ENCODE measurements at places on chromosomes 5 and 9. TPM values are rescaled to one million over a fixed set of nuclear protein-coding genes. Genes with fewer than 3 reads are reported as not detected.

The AJM1 gene
- 0.86 TPM for total RNA-seq

The SEMA5A gene
- total RNA-seq: 8.9 TPM

The ZNF366 gene
- total RNA-seq: not detected

The UGT3A1 gene
- 1.5 TPM for total RNA-seq

The PCDH1 gene
- total RNA-seq: 101 TPM

The GPR150 gene
- not detected for total RNA-seq

The SLC6A19 gene
- not detected for total RNA-seq

The WDR38 gene
- not detected for total RNA-seq

The KIF20A gene
- 67.1 TPM for total RNA-seq

The OTULIN gene
- 30.5 TPM for total RNA-seq

The LCN2 gene
- total RNA-seq: 1.1 TPM

The NMRK1 gene
- total RNA-seq: 8.1 TPM

The C7 gene
- total RNA-seq: not detected

The ZDHHC11B gene
- 1.9 TPM for total RNA-seq

The ADAMTSL1 gene
- total RNA-seq: 0.90 TPM

The CCDC112 gene
- total RNA-seq: 15.6 TPM

The DBH gene
- total RNA-seq: 0.29 TPM

The CCDC152 gene
- total RNA-seq: 10.2 TPM

The UGT3A2 gene
- total RNA-seq: 19.4 TPM

The PCDHGA6 gene
- 1.3 TPM for total RNA-seq

The FGF10 gene
- total RNA-seq: 0.54 TPM

The SGCD gene
- 0.04 TPM for total RNA-seq

The PCDHB16 gene
- 5.9 TPM for total RNA-seq

The OBP2B gene
- total RNA-seq: not detected

The ARL14EPL gene
- not detected for total RNA-seq

The RIGI gene
- total RNA-seq: 6.6 TPM

The ANKRD31 gene
- 0.27 TPM for total RNA-seq

The PCDHGA7 gene
- total RNA-seq: 0.73 TPM

The IL4 gene
- total RNA-seq: not detected

The OR1L8 gene
- not detected for total RNA-seq

The DOCK8 gene
- total RNA-seq: 2.0 TPM

The SLC34A3 gene
- total RNA-seq: not detected

The PCDHGC5 gene
- 0.78 TPM for total RNA-seq

The GOLPH3 gene
- 93.6 TPM for total RNA-seq

The ECSCR gene
- 2.7 TPM for total RNA-seq

The IFNA14 gene
- total RNA-seq: not detected

The WHRN gene
- total RNA-seq: 7.4 TPM

The TGFBI gene
- total RNA-seq: 5.9 TPM

The TMC1 gene
- 0.95 TPM for total RNA-seq

The IFNA21 gene
- not detected for total RNA-seq

The SPAG8 gene
- total RNA-seq: 0.37 TPM

The PTPN3 gene
- total RNA-seq: 3.7 TPM

The ZDHHC11 gene
- total RNA-seq: 16.6 TPM

The CEMIP2 gene
- 52.1 TPM for total RNA-seq

The EDIL3 gene
- 47.2 TPM for total RNA-seq

The DOLPP1 gene
- total RNA-seq: 38.8 TPM

The PDCD1LG2 gene
- total RNA-seq: not detected

The ADGRD2 gene
- 1.1 TPM for total RNA-seq

The NEUROG1 gene
- total RNA-seq: not detected

The CDH9 gene
- total RNA-seq: 0.73 TPM

The SNCAIP gene
- total RNA-seq: 10.5 TPM

The MLLT3 gene
- total RNA-seq: 9.6 TPM

The LECT2 gene
- not detected for total RNA-seq
